Myocyte (in vitro differentiated cells): ENCODE measurements at places on chromosomes 1 and 21. TPM values are rescaled to one million over a fixed set of nuclear protein-coding genes. Genes with fewer than 3 reads are reported as not detected.

- peak; percentile 87 for DNase-seq
These were observed 1.6 kb downstream of the DRAXIN start for GRCh38 chr1:11693024-11693590.

DNA sequence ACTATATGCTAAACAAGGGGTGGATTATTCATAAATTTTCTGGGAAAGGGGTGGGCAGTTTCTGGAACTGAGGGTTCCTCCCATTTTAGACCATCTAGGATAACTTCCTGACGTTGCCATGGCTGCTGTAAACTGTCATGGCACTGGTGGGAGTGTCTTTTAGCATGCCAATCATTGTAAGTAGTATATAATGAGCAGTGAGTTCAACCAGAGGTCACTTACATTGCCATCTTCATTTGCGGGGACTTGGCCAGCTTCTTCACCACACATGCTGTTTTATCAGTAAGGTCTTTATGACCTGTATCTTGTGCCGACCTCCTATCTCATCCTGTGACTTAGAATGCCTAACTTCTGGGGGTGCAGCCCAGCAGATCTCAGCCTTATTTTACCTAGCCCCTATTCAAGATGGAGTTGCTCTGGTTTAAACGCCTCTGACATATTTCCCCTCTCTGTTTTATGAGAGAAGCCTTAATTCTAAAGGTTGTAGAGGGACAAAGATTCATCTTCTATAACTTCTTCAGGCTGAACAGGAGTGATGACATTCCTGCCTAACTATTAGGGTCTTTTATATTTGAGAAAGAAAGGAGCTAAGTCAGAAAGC lies 60.4 kb downstream of the DIP2A start:
- no peak for DNase-seq

- DNase-seq, result peak; percentile 21
These were observed 173.4 kb upstream of the RUNX1 start for GRCh38 chr21:35222541-35222941.

LY9 gene
- not detected in 2 replicates for total RNA-seq

ATG4C gene
- total RNA-seq, result 9.8 and 13.0 TPM in 2 replicates

AIRE gene
- total RNA-seq, result 9.7 and 21.4 TPM in 2 replicates

GRCh38 chr1:223727541-223727940 lies 15.2 kb downstream of the CAPN2 start:
- DNase-seq, result no peak
